ENCODE measurements at places on chromosomes 5 and 9.

DNA sequence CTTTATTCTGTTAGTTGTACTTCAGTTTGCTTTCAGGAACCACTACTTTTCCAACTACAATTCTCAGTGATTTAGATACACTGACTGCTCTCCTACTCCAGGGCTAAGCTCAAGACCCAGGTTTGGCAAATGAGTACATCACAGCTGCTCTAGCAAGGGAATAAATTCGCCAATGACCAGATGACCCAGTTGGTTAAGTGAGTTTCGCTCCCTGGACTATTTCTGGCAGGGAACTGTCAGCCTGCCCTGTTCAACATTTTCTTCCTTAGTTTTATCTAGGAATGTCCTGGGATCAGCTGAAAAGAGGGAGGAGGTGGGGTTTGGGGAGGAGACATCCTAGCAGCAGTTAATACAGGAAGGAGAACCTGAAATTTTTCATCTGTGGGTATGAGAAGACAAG is 6.4 kb upstream of the STARD4 start:
- no peak for DNase-seq

DNA sequence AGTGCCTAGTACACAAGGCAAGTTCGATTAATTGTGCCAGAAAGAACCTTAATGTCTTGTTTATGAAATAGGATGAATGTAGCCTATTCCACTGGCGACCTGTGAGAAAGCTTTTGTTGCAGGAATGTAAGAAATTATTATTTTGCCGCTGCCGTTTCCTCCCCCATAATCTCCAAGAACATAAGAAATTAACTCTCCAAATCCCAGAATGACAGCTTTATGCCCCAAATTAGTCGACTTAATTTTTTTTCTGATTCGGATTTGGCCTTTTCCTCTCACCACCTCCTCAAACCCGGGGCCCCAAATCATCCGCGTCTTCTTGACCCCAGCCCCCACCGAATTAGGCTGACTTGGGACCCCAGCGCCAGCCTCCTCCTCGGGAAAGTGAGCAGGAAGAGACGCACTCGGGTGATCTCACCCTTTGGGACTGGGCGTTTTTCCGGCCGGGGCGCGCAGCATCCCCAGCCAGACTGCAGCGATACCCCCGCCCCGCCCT is 682 bp upstream of the SPTAN1 start:
- no peak for DNase-seq

- DNase-seq: no peak
These were observed 3.2 kb upstream of the FBLL1 start for GRCh38 chr5:168525856-168526255.

- DNase-seq: no peak
These were observed 16.5 kb downstream of the AQP3 start for GRCh38 chr9:33430942-33431341.

DNA sequence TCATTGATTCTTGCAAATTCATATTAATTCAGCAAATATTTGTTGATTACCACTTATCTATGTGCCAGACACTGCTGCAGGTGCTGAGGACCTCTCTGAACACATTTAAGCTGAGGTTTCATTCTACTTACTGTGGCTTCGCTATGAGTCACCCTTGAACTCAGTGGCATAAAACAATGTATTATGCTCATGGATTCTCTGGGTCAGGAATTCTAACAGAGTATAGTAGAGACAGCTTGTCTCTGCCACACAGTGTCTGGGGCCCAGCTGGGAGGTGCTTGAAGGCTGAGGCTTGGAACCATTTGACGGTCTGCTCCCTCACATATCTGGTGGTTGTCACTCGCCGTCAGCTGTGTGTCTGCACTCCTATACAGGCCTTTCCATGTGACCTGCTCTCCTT is 124.3 kb upstream of the NR3C1 start:
- DNase-seq: no peak

DNA sequence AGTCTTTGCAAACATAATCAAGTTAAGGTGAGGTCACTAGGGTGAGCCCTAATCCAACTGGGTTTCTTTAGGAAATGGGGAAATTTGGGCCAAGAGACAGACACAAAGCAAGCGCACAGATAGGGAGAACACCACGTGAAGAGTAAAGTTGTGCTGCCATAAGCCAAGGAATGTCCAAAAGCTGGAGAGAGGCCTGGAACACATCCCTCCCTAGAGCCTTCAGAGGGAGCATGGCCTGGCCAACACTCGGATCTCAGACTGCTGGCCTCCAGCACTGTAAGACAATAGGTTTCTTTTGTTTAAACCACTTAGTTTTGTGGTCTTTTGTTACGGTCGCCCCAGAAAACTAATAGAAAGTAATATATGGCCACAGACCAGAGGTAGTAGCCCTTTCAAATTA is 8.1 kb upstream of the ROR2 start:
- DNase-seq: no peak

GRCh38 chr5:133389066-133389590 is 223.2 kb downstream of the FSTL4 start:
- no peak for DNase-seq

GRCh38 chr5:32230356-32231099 is 56.4 kb upstream of the GOLPH3 start:
- no peak for DNase-seq

- DNase-seq: no peak
These were observed 3.2 kb upstream of the UHRF2 start for GRCh38 chr9:6409811-6410210.

DNA sequence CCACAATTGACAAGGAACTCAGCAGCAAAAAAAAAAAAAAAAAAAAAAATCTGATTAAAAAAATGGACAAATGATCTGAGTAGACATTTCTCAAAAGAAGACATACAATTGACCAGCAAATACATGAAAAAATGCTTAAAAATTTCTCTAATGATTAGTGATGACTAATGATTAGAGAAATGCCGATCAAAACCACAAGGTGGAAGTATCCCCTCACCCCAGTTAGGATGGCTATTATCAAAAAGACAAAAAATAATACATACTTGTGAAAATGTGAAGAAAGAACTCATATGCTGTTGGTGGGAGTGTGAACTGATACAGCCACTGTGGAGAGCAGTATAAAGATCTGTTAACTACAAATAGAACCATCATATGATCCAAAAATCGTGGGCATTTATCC is 245.3 kb downstream of the OSTF1 start:
- DNase-seq: no peak

GRCh38 chr5:141223112-141223783 is at the start of gene PCDHB14:
PCDHB14 (plus strand) TSS chr5:141223343; CDS start chr5:141223506, 163 bp downstream.
- DNase-seq: no peak

GRCh38 chr5:140598836-140599235 is 34.1 kb downstream of the CD14 start:
- no peak for DNase-seq

- DNase-seq: no peak
These were observed 27.0 kb downstream of the MRPL36 start for GRCh38 chr5:1772634-1773033.

GRCh38 chr9:96483733-96484390 is 33.9 kb downstream of the HABP4 start:
- DNase-seq: no peak

GRCh38 chr5:53237876-53238275 is 128.3 kb upstream of the MOCS2 start:
- DNase-seq: no peak

- DNase-seq: no peak
These were observed 677.0 kb downstream of the TAF11L14 start for GRCh38 chr5:18311266-18311665.
